Naive B cell (primary cell): ENCODE measurements at places on chromosomes 7 and 10.

- DNase-seq = peak; percentile 48
These were observed 106.8 kb downstream of the ANK3 start for GRCh38 chr10:60282771-60283353.

DNA sequence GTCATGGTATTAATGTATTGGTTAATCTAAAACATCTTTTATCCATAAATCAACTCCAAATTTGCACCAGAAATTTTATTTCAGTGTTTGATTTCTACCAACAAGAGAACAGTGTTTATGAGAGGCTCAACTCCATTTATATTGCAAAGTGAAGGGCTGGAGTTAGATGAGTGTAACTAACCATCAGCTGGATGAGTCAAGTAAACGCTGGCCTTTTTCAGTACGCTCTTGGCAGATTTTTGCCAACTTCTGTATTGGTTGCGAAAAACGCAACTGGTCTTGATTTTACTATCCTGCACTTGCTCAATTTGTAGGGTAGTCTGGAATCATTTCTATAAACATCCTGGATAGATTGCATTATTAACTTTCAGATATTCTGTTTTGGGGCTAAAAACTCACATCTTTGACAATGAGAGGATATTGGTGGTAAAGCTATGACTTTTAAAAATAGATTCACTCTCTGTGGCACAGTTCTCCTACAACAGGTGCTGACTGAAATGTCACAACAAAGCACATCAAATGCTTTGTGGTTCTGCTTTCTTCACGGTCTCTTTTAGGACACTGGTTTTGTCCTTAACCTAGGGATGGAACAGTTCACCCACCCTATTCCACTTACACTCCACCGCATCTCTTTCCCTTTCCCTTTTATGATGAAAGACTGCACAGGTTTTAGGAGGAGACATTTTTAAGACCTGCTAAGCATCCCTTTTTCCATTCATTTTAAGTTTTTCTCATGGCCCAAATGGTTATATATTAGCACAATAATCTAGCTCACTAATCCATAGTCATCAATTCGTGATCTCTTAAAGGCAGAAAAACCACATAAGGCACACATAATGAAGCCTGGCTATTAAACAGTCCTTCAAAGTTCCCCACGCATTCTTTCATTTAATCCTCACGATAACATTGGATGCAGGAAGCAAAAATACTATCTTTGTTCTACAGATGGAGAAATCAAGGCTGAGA, 12.8 kb downstream of the CACNA2D1 start:
- DNase-seq = no peak

- no peak for DNase-seq
These were observed 142.3 kb downstream of the XPNPEP1 start for GRCh38 chr10:109780997-109781396.

- no peak for DNase-seq
These were observed 123.2 kb downstream of the ST7 start for GRCh38 chr7:117076426-117076943.

- no peak for DNase-seq
These were observed 85.4 kb downstream of the ARID5B start for GRCh38 chr10:61986788-61987492.

DNA sequence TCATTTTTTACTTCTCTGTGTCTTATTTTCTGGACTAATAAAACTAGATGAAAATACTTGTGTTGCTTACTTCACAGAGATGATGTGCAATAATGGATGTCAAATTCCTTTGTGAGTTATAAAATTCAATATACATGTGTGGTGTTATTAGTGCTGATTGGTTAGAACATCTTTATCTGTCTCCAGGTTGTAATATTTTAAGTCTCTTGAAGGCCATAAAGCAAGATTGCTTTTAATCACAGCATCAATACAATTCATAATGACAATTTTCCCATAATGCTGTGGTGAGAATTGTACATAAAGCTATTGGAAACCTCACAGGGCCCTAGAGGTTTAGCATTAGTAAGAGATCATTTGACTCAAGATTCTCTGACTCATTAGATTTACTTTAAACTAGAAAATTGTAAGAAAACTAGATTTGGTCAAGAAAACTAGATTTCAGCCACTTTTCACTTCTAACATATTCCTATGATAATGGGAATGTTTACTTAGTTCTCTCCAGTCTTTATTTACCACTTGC, 963.7 kb downstream of the REEP3 start:
- no peak for DNase-seq

GRCh38 chr10:4652111-4653010, 173.6 kb upstream of the AKR1E2 start:
- DNase-seq = no peak

DNA sequence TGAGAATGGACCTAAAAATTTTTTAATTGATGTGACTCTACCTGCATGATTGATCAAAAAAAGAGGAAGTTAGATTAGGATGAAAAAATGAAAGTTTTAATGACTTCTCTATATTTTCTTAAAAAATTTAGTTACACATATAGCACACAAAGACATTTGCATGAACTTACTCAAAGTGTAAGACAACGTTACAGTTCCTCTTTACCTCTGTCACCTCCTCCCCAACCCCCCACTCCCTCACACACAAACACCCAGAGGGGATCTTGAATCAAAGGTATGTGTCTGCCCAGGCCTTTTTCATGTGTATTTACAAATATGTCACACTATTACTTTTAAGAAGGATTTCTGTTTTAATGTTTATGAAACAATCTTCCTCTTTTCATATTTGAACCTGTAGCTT, 20.6 kb upstream of the CDCA7L start:
- peak; percentile 86 for DNase-seq

DNA sequence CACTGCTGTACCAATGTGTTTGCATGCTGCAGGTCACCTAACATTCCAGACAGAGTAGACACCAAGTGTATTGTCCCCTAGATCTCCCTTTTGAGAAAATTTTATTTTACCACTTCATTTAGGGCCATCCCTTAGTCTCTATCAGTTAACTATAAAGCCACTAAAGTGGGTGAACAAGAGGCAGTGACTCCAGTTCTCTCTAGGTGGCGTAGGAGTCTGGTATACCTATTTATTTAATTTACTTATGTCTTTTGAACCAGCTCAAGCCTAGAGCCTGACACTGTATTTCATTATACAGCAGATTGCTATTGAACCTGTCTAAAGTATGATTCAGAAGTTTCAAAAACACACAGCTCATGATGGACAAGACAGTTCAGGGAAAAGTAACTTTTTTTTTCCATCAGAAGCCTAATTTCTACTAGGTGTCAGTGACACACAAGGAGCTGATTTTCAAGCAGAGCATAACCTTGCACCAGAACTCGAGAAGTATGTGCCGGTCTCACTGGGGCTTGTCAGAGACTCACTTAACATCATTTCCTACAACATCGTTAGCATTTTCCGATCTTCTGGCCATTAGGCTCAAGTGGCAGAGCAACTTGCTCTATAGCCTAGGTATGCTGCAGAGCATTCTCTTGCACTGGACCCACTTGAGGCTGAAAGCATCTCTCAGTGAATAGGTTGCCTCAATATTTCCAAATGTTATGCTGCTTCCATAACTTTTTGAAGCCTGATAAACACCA, 175.4 kb downstream of the CDC14C start:
- DNase-seq = no peak

DNA sequence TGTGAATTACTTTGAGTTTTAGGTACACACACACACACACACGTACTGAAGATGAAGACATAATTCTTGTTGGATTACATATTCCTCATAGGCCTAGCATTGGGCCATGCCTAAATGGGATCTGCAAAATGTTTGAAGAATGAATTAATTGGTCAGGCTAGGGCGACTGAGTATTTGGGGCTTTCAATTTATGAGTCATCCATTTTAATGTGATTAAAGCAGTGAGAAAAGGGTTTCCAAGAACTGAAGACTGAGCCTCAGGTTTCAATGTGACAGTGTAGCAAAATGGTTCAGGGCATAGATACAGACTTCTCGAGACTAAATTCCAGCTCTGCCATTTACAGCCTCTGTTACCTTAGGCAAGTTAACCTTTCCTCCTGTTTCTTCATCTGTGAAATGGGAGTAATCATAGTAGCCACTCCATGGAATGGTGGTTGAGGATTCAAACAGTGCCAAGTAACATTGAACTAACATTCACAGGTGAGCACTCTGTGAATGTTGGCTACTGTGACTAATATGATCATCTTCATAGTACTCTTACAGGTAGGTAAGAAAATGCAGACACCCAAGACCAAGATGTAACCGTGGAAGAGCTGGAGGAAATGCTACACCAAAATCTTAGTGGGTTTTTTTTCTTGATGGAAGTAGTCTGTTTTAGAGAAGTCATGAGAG, 7.6 kb downstream of the BPGM start:
- no peak for DNase-seq

DNA sequence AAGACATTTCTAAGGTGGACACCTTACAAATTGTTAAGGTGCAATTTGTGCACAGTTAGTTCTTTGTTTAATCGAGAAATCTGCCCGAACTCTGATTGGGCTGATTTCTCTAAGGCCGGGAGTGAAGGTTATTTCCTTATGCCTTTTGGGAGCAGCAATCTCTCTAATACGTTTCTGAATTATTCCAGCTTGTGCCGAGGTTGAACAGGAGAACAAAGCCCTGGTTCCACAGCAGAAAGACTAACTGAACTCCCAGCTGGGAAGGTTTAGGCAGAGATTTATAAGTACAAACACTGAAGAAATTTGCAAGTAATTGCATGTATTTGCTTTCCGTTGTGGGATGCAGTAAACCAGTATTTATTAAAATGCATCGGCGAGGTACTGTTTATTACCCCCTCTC, 116.8 kb downstream of the GLI3 start:
- no peak for DNase-seq

DNA sequence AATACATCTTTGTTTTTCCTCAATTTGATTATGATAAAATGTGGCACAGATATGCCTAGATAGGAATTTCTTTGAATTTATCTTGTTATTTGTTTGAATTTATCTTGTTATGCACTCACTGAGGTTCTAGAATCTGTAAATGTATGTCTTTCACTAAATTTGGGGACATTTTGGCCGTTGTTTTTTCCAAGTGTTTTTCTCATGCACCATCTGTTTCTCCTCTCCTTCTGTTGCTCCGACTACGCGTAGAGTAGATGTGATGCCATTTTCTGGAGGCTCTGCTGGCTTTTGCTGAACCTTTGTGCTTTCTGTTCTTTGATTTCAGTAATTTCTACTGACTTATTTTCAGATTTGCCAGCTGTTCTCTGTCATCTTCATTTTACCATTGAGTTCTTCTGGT, 101.9 kb downstream of the INPP5A start:
- DNase-seq = no peak

DNA sequence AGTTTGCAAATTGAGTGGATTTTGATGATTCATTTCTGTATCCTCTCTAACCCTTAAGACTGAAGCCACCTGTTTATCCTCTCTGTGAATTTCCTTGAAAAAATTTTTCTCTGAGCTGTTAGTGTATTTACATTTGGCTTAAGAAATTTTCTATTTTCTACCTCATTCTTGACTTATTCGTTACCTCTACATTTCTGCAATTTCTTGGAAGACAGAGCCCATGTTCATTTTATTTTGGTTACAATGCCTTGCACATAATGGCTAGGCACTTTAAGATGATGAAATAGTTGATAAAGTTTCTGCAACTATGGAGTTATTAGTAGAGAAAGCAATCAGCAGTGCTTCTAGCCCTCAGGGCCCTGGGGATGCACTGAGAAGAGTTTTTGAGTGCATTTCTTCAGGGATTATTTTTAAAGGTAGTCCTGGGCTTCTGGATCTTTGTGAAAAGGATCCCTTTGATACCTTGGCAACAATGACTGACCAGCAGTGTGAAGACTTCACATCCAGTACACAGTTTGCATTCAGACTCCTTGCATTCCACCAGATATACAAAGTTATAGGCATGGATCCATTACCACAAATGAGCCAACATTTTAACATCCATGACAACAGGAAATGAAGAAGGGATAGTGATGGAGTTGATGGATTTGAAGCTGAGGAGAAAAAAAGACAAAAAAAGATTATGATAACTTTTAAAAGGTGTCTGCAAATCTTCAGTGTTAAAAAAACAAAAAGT, 68.2 kb downstream of the CH25H start:
- DNase-seq = no peak

DNA sequence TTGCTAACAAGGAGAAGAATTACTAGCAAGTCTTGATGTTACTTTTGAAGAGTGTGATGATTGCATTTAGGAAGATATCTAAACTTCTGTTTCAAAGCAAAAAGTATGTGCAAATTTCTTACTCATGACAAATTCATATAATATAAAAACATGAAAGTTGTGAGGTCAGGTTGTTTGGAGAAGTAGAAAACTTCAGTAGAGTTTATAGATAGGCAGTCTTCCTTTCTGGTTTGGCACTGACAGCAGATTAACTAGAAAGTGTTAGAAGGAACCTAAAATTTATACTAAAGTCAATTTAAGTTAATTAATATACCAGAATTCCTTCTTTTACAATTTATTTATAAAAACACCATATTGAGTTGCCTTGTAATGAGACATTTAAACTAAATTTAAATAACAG, 16.9 kb downstream of the PTEN start:
- DNase-seq = no peak

DNA sequence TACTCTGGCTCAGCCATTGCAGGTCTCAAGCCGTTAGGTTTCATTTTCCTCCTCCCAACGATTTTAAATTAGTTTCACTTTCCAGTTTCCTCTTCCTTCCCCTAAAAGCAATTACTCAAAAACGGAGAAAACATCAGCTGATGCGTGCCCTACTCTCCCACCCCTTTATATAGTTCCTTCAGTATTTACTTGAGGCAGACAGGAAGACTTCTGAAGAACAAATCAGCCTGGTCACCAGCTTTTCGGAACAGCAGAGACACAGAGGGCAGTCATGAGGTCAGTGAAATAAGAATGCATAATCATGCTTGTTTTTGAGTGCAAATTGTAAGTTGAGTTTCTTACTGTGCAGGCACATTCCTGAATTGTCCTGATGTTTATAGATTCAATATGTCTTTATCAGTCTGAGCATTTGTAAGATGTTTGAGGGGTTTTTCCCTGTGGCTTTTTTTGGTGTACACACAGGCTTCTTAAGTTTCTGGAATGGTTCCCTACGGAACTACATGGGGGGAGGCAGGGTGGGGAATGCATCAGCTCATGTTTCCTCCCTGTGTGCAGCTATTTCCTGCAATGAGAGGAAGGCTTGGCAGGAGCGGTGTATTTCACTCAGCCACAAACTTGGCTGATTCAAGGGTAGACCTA, at the start of gene IFIT3:
Gene IFIT3 (plus strand): TSS at position 195 of the 639 bp plus-strand sequence. CDS start 77 bp downstream, at position 272.
- DNase-seq = peak; percentile 42

- no peak for DNase-seq
These were observed 74.9 kb downstream of the TCF7L2 start for GRCh38 chr10:113024930-113025329.

DNA sequence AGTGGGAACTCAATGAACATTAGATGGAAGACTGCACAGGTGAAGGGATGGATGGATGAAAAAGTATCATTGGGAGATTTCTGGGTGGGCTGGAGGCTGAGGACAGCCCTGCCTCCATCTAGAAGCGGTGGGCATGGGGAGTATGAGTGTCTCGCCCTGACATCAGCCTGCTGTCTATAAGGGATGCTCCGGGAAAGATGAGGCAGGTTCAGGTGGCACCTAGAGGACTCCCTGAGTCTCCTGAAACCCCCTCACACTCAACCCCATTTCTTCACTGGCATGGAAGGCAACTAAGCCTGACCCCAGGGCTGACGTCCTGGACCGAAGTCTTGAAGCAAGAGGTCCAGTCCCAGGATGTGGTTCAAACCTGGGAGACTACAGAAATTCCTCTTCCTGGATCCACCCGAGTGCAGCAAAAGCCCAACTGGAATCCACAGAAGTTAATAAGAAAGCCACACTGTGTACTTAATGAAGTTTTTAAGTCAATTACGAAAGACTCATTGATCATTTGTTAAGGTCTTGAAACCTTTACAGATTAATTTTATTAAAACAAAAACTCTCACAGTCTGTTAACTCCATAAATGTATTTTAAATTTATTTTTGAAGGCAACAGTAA, 238.8 kb downstream of the EMX2 start:
- DNase-seq = no peak

- no peak for DNase-seq
These were observed 156.5 kb upstream of the PPP2R2D start for GRCh38 chr10:131744346-131744745.
